ENCODE measurements at places on chromosomes 1 and 21.
A peak's percentile ranks its signal among the peaks of the same experiment; 100 is the strongest.

GRCh38 chr1:239930686-239931262 is 160.9 kb upstream of the FMN2 start:
- no peak for DNase-seq

- DNase-seq: no peak
Measured at GRCh38 chr1:200217703-200218102, 190.2 kb downstream of the NR5A2 start.

- DNase-seq: no peak
Measured at GRCh38 chr1:3753656-3754454, 1.6 kb downstream of the CCDC27 start.

DNA sequence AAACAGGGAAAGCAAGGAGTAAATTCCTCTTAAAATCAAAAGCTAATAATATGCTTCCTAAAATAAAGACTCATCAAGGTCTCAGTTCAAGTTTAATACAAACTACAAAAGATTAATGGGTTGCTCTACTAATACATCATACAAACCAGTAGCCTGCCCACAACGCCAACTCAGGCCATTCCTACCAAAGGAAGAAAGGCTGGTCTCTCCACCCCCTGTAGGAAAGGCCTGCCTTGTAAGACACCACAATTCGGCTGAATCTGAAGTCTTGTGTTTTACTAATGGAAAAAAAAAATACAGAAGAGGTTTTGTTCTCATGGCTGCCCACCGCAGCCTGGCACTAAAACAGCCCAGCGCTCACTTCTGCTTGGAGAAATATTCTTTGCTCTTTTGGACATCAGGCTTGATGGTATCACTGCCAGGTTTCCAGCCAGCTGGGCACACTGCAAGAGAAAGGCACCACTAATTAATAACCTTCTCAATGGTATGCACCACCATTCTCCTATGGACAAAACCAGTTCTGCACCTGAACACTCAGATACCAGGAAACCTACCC is 10.6 kb downstream of the PRDX1 start:
- no peak for DNase-seq

GRCh38 chr1:72412286-72412685 is 129.9 kb upstream of the NEGR1 start:
- DNase-seq: no peak

DNA sequence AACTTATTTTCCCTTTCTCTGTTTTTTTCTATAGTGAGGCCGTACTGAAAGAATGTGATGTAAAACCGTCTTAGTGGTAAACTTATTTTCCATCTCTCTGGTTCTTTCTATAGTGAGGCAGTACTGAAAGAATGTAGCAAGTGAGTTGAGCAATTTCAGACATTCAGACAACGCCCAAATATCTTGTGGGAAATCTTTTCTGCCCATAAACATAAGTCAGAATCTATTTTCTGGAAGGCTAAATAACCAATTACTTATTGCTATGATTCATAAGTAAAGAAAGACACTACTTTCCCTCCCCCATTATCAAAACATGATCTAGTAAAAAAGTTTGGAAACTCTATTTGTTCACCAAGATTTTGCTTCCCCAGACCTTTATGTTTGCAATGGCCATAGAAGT is 18.8 kb upstream of the SCCPDH start:
- no peak for DNase-seq

DNA sequence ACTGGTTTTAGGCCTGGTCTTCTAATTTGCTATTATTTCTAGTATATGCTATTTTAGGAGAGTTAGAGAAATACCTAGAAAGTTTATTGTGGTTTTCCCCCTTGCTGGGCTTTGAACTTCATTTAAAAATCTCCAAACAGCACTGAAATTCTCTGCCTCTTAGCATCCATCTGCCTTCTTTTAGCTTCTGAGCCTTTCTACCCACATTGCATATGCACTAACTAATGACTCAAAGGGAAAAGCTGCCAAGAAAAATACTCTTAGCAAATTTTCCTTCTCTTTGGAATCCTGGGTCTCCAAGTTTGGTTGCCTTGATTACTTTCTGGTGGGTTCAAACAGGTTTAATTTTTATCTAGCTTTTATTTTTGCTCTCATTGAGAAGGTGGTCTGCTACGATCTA is 408.4 kb upstream of the PTBP2 start:
- no peak for DNase-seq

GRCh38 chr1:184686540-184686939 is 68.1 kb downstream of the EDEM3 start:
- no peak for DNase-seq

- DNase-seq: peak; percentile 69
Measured at GRCh38 chr1:84753516-84754385, 63.5 kb upstream of the SSX2IP start.
